ENCODE measurements at places on chromosomes 3 and 15. TPM values are rescaled to one million over a fixed set of nuclear protein-coding genes. Genes with fewer than 3 reads are reported as not detected.

The KLF13 gene
- 38.9 TPM for total RNA-seq

- H3K27me3 ChIP-seq = no peaks in the 10 kb centered on the region
- H3K27ac ChIP-seq = no peak overlapping the region
- H3K4me3 ChIP-seq = peak overlapping the region; percentile 54
- H3K4me1 ChIP-seq = 0 out of 2 replicates have a peak, but pooled peaks cover 8% of the 10 kb centered on the region
- H3K36me3 ChIP-seq = no peaks in the 10 kb centered on the region
- peak; percentile 19 for DNase-seq
These were observed 19.3 kb upstream of the ZPLD1 start for GRCh38 chr3:102415553-102415952.

The TGM5 gene
- not detected for total RNA-seq

The SPINK8 gene
- not detected for total RNA-seq

The FETUB gene
- total RNA-seq = not detected

DNA sequence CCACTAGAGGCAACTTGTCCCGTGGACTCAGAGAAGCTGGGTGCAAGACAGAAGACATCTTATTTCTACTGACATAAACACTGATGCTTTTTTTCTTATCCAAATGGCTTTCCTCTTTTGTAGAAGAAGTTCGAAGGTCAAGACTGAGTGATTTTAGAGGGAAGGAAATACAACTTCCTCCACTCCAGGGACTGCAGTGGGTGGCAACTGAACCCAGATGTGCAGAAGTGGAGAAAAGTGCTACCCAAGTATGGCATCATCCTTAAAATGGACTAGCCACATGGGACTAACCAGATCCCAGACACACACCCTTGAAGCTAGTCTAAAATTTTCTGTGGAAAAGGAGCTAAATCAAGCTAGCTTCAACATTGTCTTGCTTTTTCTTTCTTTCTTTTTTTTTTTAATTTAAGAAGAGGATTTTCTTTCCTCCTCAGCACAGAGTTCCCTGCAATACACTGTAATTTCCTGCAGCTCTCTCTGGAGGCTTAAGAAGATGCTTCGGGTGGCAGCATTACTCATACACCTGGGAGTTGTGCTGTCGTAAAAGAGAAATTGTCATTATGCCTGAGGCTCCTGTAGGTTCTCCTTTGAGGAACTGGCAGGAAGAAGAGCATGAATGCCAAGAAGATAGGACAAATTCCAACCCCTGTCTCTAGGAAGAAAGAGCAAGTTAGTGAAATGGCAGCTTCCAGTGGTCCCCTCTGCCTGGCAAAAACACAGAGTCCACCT, 3.8 kb upstream of the FRMD4B start:
- no peaks in the 10 kb centered on the region for H3K36me3 ChIP-seq
- peaks cover 44% of the 10 kb centered on the region for H3K27me3 ChIP-seq
- H3K4me1 ChIP-seq = 0 out of 2 replicates have a peak, but pooled peaks cover 6% of the 10 kb centered on the region
- no peak for DNase-seq

- no peak overlapping the region for H3K4me3 ChIP-seq
- no peak overlapping the region for H3K27ac ChIP-seq
- H3K4me1 ChIP-seq = no peaks in the 10 kb centered on the region
- no peaks in the 10 kb centered on the region for H3K27me3 ChIP-seq
These were observed 33.8 kb downstream of the RYK start for GRCh38 chr3:134216851-134217250.

- no peaks in the 10 kb centered on the region for H3K27me3 ChIP-seq
- H3K36me3 ChIP-seq = no peaks in the 10 kb centered on the region
- H3K4me1 ChIP-seq = peaks cover 5% of the 10 kb centered on the region
- no peak overlapping the region for H3K4me3 ChIP-seq
These were observed 97.7 kb upstream of the TBC1D5 start for GRCh38 chr3:17840126-17840525.

DNA sequence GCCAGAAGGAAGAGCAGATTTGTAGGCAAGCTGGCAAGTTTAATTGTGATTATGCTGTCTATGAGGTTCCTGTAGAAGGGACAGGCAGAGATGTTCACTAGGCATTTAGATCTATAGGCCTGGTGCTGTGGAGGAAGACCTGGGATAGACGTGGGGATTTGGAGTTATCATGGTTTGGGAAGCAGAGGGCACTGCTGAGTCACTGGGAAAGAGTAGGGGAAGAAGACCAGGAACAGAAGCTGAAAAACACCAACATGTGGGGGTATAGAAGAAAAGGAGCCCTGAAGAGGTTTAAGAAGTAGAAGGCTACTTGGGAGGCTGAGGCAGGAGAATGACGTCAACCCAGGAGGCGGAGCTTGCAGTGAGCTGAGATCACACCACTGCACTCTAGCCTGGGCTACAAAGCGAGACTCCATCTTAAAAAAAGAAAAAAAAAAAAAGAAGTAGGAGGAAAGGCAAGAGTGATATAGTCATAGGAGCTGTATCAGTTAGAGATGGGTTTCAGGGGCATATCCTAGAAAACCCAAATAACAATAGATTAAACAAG, 19.3 kb downstream of the GRK7 start:
- H3K36me3 ChIP-seq = no peaks in the 10 kb centered on the region
- DNase-seq = no peak
- H3K4me3 ChIP-seq = no peak overlapping the region
- H3K4me1 ChIP-seq = no peaks in the 10 kb centered on the region

The BMF gene
- total RNA-seq = 2.7 TPM

DNA sequence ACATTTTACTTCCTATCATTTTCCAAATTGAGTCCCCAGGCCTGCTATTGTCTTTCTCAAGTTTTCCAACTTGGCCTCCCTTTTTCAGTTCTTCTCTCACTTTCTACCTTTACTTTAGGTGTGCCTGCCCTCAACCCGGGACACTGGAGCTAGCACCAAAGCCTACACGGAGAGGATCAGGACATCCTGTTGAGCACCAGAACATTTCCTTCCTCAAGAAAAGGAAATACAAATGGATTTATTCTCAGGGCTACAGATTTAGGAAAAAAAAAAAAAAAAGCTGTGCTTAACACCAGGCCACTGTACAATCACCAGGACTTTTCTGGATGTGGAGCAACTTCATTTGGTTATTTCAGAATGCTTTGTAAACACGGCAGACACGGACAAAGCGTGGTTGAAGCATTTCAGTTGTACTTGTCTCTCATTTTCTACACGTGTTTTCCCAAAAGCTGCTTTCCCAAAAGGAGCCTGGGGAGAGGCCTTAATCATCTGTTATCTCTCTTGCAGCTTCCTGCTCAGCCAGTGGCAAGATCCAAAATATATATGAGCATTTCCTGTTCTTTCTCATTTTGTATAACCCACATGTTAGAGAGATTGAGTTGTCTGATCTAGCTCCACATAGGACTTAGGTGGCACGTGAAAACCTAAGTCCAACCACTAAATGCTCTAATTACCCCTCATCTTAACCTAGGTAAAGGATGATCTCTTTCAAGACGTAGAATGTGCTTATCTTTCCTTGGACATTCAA, 15.5 kb upstream of the ATP1B3 start:
- H3K36me3 ChIP-seq = no peaks in the 10 kb centered on the region
- H3K4me1 ChIP-seq = no peaks in the 10 kb centered on the region

- DNase-seq = peak; percentile 23
- H3K4me1 ChIP-seq = no peaks in the 10 kb centered on the region
- no peak overlapping the region for H3K27ac ChIP-seq
- no peaks in the 10 kb centered on the region for H3K27me3 ChIP-seq
These were observed 88.9 kb upstream of the OSBPL11 start for GRCh38 chr3:125684199-125684598.

DNA sequence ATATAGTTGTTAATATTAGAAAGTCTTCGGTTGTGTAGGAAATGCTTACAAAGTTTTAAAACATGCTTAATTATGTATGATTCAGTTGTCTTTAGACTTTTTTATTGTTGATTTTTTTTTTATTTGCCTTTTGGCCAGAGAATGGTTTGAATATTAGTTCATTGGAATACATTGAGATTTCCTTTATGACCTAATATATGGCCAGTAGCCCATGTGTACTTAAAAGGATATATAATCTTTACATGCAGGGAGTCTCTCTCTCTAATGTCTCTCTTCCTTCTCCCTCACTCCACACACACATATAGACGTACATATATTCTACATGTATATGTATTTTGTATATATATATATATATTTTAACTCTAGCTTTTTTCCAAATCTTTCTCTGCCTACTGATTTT, 67.3 kb upstream of the SKIL start:
- no peak overlapping the region for H3K4me3 ChIP-seq
- H3K27ac ChIP-seq = no peak overlapping the region
- H3K27me3 ChIP-seq = no peaks in the 10 kb centered on the region
- peaks cover 25% of the 10 kb centered on the region for H3K36me3 ChIP-seq
- DNase-seq = no peak

GRCh38 chr15:74826921-74827320, 494 bp downstream of the CPLX3 start:
- no peak overlapping the region for H3K4me3 ChIP-seq
- no peaks in the 10 kb centered on the region for H3K36me3 ChIP-seq
- no peak overlapping the region for H3K27ac ChIP-seq
- H3K4me1 ChIP-seq = no peaks in the 10 kb centered on the region
- H3K27me3 ChIP-seq = peaks cover 6% of the 10 kb centered on the region
- DNase-seq = no peak

The ZDHHC19 gene
- total RNA-seq = not detected

GRCh38 chr15:48003441-48003840, 117.3 kb upstream of the SLC24A5 start:
- DNase-seq = no peak
- H3K27ac ChIP-seq = no peak overlapping the region
- no peak overlapping the region for H3K4me3 ChIP-seq
- H3K27me3 ChIP-seq = 0 out of 2 replicates have a peak, but pooled peaks cover 3% of the 10 kb centered on the region
- H3K4me1 ChIP-seq = no peaks in the 10 kb centered on the region

DNA sequence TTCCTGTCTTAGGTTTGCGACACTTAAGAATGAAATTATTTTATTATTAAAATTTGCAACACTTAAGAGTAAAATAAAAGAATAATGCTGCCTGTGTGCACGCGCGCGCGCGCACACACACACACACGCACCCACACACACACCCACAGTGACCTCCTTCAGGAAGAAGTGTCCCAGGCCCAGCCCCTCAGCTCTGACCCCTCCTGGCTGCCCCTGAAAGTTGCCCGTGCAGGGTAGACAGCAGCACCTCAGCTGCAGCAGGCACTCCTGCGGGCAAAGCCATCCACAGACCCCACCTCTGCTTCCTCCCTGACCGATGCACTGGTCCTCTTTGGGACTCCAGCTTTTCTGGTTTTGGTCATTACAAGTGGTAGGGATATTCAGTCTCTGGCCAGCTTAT, 478.2 kb downstream of the NTRK3 start:
- no peak for DNase-seq
- peaks cover 15% of the 10 kb centered on the region for H3K4me1 ChIP-seq
- H3K27ac ChIP-seq = no peak overlapping the region
- no peaks in the 10 kb centered on the region for H3K36me3 ChIP-seq

Data from GM23248 (cell line).